Naive B cell (primary cell): ENCODE measurements at places on chromosomes 13 and 19. TPM values are rescaled to one million over a fixed set of nuclear protein-coding genes. Genes with fewer than 3 reads are reported as not detected.

GRCh38 chr13:80082396-80083080, 258.4 kb downstream of the SPRY2 start:
- no peaks in the 10 kb centered on the region for H3K36me3 ChIP-seq
- H3K27ac ChIP-seq: no peak overlapping the region
- no peak for DNase-seq
- H3K4me3 ChIP-seq: no peak overlapping the region
- no peaks in the 10 kb centered on the region for H3K27me3 ChIP-seq
- no peaks in the 10 kb centered on the region for H3K4me1 ChIP-seq

DNA sequence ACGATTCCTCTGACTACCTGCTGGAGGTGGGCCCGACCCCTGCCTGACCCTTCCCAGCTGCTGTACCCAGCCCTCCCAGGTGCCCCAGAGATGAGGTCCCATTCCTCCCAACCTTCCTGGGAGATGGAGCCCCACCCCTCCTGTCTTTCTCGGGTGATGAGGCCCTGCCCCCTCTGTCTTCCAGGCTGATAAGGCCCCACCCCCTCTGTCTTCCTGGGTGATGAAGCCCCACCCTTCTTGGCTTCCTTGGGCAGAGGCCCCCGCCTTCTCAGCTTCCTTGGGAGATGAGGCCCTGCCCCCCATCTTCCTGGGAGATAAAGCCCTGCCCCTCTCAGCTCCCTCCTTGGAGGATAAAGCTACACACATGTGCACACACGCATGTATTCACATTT, 47.9 kb downstream of the CERS4 start:
- peaks cover 31% of the 10 kb centered on the region for H3K36me3 ChIP-seq
- peaks cover 5% of the 10 kb centered on the region for H3K4me1 ChIP-seq
- no peak overlapping the region for H3K4me3 ChIP-seq
- H3K27me3 ChIP-seq: no peaks in the 10 kb centered on the region
- DNase-seq: no peak

GRCh38 chr19:56946159-56946558, 105.6 kb upstream of the PEG3 start:
- no peak overlapping the region for H3K27ac ChIP-seq
- no peak for DNase-seq
- H3K27me3 ChIP-seq: peaks cover 9% of the 10 kb centered on the region
- H3K4me3 ChIP-seq: no peak overlapping the region
- H3K36me3 ChIP-seq: peaks cover 8% of the 10 kb centered on the region

GRCh38 chr13:77928909-77929308, 10.3 kb upstream of the EDNRB start:
- H3K27ac ChIP-seq: no peak overlapping the region
- peaks cover 22% of the 10 kb centered on the region for H3K27me3 ChIP-seq
- no peak for DNase-seq
- H3K36me3 ChIP-seq: no peaks in the 10 kb centered on the region
- no peak overlapping the region for H3K4me3 ChIP-seq
- H3K4me1 ChIP-seq: no peaks in the 10 kb centered on the region

The ISYNA1 gene
- 8.2 TPM for polyA plus RNA-seq

The NEK5 gene
- not detected for polyA plus RNA-seq

- no peaks in the 10 kb centered on the region for H3K36me3 ChIP-seq
- peaks cover 31% of the 10 kb centered on the region for H3K27me3 ChIP-seq
- no peak overlapping the region for H3K4me3 ChIP-seq
- no peak overlapping the region for H3K27ac ChIP-seq
- H3K4me1 ChIP-seq: no peaks in the 10 kb centered on the region
Measured at GRCh38 chr13:97018029-97018819, 23.9 kb upstream of the OXGR1 start.

The PLPP2 gene
- polyA plus RNA-seq: not detected

The CGB8 gene
- polyA plus RNA-seq: not detected

- peaks cover 22% of the 10 kb centered on the region for H3K27me3 ChIP-seq
- no peaks in the 10 kb centered on the region for H3K36me3 ChIP-seq
- no peak overlapping the region for H3K27ac ChIP-seq
- no peak overlapping the region for H3K4me3 ChIP-seq
- DNase-seq: no peak
Measured at GRCh38 chr13:78700121-78700910, 41.4 kb upstream of the OBI1 start.

The ZNF154 gene
- 4.3 TPM for polyA plus RNA-seq

The GPR12 gene
- polyA plus RNA-seq: 0.11 TPM

The ZNF681 gene
- 2.2 TPM for polyA plus RNA-seq
